ENCODE measurements at places on chromosomes 7 and 10. TPM values are rescaled to one million over a fixed set of nuclear protein-coding genes. Genes with fewer than 3 reads are reported as not detected.

Gene FKBP6
- not detected for total RNA-seq

Gene C10orf67
- total RNA-seq = not detected

DNA sequence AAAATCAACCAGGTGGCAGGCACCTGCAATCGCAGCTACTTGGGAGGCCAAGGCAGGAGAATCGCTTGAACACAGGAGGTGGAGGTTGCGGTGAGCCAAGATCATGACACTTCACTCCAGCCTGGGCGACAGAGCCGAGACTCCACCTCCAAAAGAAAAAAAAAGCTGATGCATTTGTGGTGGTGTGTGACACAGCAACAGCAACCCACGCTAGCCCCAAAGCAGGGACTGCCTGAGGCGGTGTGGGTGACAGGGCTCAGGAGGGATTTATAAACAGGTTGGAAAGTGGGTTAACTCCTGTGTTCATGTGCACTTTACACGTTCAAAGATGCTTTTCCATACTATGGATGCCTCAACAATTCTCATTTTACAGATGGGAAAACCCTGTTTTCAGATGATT, 395.9 kb upstream of the PODXL start:
- no peak overlapping the region for H3K4me3 ChIP-seq
- peaks cover 7% of the 10 kb centered on the region for H3K4me1 ChIP-seq
- DNase-seq = no peak
- no peaks in the 10 kb centered on the region for H3K27me3 ChIP-seq
- no peak overlapping the region for H3K27ac ChIP-seq
- no peaks in the 10 kb centered on the region for H3K36me3 ChIP-seq

DNA sequence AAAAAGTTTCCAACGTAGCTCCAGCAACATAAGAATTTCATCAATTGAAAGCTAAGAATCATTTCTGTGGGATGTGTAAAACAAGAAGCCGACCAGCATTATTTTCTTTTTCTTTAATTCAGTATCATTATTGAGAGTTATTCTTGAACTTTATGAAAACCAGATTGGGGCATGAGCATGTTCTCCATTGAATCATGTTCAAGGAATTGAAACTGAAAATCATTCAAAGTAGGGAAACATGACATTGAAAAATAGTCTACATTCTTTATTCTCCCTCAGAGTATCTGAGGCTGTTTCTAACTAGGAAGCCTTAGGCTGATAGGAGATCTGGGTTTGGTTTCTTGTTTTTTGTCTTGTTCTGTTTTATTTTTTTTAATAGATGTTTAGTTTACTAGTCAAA, 253.7 kb downstream of the DYNC1I1 start:
- H3K4me1 ChIP-seq = no peaks in the 10 kb centered on the region
- DNase-seq = no peak
- H3K27me3 ChIP-seq = no peaks in the 10 kb centered on the region
- no peak overlapping the region for H3K4me3 ChIP-seq
- no peaks in the 10 kb centered on the region for H3K36me3 ChIP-seq

DNA sequence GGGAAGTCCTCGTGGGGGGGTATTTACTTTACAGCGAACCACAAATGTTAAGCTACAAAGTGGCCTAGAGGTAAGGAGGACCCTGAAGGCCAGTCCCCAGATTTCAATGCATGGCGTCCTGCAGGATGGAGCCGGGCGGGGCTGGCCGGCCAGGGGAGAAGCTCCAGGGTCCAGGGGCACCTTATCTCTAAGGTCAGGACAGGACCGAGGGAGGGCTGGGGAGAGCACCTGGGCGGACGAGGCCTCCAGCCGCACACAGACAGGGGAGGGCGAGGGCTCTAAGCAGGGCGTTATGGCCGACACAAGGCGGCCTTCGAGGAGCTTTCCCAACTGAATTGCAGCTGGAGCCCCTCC, 96.4 kb upstream of the DIP2C start:
- H3K4me1 ChIP-seq = no peaks in the 10 kb centered on the region
- H3K27ac ChIP-seq = no peak overlapping the region
- peaks cover 6% of the 10 kb centered on the region for H3K27me3 ChIP-seq

DNA sequence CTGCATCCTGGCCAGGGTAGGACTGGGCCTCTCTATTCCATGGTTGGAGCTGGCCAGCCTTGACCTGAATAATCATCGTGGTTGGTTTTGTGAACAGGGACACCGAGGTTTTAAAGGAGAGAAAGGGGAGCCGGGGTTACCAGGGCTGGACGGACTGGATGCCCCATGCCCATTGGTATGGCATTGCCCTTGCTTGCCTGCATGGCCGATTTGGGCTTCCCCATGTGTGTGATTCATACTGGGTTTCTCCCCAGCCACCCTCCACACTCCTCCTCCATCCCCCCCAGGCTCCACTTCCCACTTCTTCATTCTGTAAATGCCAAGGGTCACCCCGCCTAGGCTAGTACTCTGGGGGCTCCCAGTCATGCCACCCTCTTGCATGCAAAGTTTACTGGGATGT, 98.8 kb upstream of the MACROH2A2 start:
- no peaks in the 10 kb centered on the region for H3K27me3 ChIP-seq
- H3K27ac ChIP-seq = no peak overlapping the region
- no peaks in the 10 kb centered on the region for H3K36me3 ChIP-seq
- H3K4me1 ChIP-seq = no peaks in the 10 kb centered on the region
- H3K4me3 ChIP-seq = no peak overlapping the region
- DNase-seq = no peak

GRCh38 chr7:6167587-6168476, 104.6 kb downstream of the CYTH3 start:
- no peak for DNase-seq
- H3K4me3 ChIP-seq = no peak overlapping the region
- H3K27me3 ChIP-seq = no peaks in the 10 kb centered on the region
- no peak overlapping the region for H3K27ac ChIP-seq
- no peaks in the 10 kb centered on the region for H3K4me1 ChIP-seq
- no peaks in the 10 kb centered on the region for H3K36me3 ChIP-seq

DNA sequence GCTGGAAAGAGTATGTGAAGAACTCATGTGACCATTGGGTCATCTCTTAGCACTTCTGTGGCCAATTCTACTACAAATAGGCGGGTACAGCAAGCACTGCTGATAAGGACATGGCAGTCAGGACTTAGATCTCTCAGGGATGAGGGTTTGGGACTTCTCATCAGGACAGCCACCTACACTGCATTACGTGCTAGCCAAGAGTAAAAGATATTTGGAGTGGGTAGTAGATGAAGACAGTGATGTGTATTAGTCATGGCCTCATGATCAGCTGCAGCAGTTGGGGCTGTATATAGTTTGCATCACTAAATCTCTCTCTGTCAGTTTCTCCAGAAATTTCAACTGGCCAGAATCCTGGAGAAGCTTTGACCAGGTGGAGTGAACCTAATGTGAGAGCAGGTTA, 9.2 kb downstream of the TAS2R60 start:
- H3K27me3 ChIP-seq = no peaks in the 10 kb centered on the region
- no peak overlapping the region for H3K27ac ChIP-seq
- H3K36me3 ChIP-seq = no peaks in the 10 kb centered on the region
- no peak for DNase-seq
- H3K4me3 ChIP-seq = no peak overlapping the region

Gene BUD23
- 46.4 TPM for total RNA-seq

Gene RPEL1
- total RNA-seq = not detected

GRCh38 chr10:119860866-119861607, 11.6 kb downstream of the MCMBP start:
- H3K27ac ChIP-seq = no peak overlapping the region
- H3K36me3 ChIP-seq = no peaks in the 10 kb centered on the region
- no peak for DNase-seq
- no peak overlapping the region for H3K4me3 ChIP-seq
- H3K4me1 ChIP-seq = no peaks in the 10 kb centered on the region
